Lung microvascular endothelial cell (primary cell): ENCODE measurements at places on chromosomes 4 and X.

DNA sequence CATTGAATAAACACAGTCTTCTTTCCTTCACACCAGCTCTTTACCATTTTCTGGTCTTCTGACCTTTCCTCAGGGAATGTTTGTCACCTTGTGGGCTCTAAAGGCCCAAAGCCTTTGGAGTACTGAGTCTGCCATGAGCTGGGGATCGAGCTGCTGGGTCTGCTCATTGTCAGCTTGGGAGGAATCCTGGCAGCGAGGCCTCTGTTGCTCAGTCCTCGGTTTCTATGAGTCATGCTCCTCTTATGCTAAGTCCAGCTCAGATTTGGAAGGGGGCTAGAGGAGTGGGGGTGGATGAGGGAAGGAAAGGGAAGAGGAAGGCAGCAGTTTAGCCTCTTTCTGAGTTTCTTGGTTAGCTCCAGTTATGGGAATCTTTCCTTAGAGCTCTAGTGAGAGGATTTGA is 31.1 kb downstream of the NHSL2 start:
- no peak for DNase-seq

DNA sequence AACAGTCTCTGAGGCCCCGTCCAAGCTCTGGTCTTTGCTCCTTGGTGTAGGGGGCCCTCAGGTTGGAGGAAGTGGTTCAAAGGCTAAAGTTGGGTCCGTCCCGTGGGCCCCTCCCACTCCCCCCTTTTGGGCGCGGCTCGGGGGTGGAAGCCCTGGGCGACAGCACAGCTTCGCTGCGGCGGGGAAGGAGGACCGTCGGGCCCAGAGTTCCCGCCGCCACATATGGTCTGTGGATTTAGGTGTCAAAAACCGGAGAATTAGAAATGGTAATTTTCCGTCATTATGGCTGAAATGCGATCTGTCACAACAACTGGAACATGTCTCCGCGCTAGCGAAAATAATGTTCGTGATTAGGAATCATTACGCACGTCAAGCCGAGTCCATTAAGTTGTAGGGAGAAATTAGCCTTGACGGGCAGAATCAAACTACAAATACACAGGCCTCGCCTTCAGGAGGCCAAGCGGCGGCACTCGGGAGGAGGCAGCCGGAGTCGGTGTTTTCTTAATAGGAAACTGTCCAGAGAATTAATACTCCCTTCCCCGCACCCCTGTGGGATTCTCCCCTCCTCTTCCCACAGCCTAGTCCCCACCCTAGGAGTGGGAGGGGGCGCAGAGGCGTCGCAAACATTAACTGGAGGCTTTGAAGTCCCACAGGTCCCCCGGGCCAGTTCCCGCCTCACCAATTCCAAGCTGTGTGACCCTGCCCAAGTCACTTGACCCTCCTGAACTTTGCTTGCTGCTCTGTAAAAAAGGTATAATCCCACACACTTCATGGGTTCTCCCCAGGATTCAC is 15.0 kb downstream of the NKX3-2 start:
- DNase-seq, result no peak

DNA sequence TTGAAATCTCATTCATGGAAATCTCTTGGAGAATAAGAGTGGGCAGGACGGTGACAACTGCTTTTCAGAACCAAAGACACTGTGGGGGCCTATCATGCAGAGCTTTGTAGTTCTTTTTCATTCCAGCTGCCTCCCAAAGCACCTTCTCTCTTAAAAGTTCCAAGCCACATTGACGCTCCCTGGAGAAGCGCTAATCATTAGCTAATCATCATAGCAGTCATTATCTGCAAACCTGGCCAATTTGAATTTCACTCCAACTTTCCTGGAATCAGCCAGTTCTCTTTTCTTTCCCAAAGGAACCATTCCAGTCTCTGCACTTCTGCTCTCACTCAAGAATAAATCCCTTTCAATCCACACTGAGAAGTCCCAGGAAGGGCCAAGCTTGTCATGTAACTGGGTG is 1144.1 kb upstream of the IGFBP7 start:
- DNase-seq, result no peak

DNA sequence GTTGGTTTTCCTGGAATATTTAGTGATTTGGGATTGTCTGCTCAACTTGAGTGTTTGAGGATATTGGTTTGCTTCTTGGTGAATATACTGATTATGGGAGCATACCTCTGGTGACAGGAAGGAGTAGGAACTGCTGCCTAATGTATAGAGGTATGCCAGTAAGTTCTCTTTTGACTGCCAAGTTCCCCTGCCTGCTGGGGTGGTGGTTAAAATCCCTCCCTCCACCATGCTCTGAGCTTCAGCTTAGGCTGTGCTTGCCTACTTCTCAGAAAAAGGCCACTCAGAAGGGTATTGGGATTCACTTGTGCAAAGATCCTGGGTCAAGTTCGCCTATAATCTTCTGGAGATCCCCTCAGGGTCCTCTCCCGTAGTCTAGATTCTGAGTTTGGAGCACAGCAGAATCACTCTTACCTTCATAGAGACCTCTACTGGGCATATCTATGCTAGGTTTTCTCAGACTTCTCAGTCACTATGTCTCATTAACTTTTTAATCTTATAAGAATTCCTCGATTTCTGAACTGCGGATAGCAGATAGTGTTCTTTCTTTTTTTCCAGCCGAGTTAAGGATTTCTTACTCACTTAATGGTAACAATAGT is 44.7 kb upstream of the DCK start:
- DNase-seq, result no peak

DNA sequence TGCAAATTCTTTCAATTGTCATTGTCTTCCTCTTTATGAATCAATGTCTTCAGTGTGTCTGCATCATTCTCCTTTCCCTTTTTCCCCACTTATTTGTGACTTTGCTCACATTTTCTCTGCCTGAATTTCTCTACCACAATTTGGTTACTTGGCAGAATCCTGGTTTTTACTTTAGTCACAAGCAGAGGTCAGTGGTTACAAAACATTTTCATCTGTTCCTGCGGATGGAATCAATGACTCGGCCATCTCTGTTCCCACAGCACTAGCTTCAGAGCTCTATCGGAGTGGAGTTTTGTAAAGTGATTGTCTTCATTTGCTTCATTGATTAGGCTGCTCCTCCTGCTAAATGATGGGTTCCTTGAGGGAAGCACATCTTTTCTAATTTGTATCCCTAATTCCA is 501.3 kb upstream of the AADAT start:
- DNase-seq, result no peak

DNA sequence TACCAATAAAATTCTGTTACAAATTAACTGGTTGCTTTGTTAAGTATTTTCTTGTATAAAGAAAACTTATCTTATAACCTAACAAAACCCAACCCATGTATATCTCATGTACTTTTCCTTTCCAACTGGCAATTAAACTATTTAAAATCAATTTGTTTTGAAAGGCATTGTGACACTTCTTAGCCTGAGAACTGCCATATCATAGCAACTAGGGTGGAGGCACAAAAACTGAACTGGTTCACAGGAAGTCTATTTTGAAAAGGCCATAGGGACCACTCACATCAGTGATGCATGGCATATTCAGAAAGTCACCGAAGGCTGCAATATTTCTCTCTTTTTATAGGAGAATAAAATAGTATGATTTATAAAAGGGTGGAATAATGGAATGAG is 40.5 kb upstream of the ARSJ start:
- DNase-seq, result peak; percentile 25

DNA sequence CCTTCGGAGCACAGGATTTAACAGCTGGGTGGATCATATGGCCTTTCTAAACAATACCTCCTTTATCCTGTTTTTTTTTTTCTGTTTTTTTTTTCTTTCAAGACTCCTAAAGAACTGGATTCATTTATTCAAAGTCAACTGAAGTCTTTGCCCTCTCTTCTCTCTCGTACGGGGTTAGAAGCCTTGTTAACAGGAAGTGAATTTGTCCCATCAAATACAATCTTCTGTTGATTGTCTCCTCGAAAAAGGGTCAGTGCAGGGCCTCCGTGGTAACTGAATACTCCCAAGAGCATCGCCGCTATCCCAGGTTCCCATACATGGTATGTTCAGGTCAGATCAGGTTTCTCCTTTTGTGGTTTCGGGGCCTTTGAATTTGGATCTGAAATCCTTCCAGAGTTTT is 1.8 kb upstream of the TMEM128 start:
- DNase-seq, result no peak

DNA sequence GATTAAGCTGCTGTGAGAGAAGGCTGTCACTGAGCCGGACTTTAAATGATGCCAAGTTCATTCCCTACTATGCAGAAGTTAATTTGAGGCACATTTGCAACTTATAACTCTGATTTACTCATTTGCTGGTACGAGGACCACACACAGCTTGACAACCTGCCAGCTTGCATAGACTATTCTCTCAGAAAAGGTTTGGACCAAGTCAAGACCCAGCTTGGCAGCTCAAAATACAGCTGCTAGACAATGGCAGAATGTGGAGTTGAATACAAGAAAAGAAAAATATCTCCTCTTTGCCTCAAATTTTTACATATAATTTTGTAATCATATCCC is 338.9 kb downstream of the DHX15 start:
- DNase-seq, result no peak

GRCh38 chrX:44621078-44621477 is 78.4 kb upstream of the FUNDC1 start:
- DNase-seq, result no peak

DNA sequence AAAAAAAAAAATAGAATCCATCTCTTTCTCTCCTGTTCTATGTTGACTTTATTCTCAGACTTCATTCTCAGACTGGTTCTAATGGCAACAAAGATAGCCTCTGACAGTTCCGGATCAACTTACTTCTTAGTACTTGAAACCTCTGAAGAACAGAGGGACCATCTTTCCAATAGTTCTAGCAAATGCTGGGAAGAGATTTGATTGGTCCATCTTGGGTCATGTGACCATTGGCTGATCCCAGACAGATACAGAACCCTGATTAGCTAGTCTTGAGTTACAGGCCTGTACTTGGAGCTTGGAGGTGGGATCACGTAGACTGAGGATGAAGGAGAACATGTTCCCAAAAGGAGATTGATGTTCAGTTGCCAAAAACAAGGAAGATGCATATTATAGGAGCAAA is 66.9 kb upstream of the STIM2 start:
- no peak for DNase-seq

DNA sequence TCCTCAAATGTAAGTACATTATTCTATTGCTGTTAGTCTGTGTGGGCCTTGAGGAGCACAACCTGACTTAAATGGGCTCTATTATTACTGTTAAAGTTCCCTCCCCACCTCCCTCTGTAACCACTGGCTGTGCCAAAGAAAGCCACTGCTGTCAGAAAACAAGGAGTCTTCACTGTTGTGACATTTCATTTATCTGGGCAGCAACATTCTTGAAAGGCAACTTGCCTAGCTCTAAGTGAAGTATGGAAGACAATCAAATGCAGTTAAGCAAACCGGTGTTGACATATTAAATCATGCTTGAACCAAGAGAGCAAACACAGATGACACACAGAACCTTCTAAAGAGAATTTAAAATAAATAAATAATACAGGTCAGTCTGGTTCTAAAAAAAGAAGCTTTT is 81.0 kb downstream of the EPHA5 start:
- no peak for DNase-seq

DNA sequence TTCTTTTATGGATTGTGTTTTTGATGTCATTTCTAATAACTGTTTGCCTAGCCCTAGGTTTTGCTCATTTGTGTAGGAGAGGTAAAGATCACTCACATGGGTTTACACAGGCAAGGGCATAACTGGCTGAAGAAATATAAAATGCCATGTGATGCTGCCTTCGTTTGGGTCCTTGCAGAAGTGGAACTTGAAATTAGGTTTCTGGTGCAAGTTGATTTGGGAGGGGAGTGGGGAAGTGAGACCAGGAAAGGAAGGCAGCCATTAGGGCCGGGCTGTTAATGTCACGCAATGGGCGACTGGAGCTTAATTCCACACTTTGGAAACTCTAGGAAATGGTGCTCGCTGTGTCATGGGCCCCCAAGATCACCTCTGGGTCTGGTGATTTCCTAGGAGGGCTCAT is 14.5 kb downstream of the CLCN4 start:
- DNase-seq, result no peak

GRCh38 chrX:120499301-120500072 is 30.4 kb upstream of the LAMP2 start:
- no peak for DNase-seq

DNA sequence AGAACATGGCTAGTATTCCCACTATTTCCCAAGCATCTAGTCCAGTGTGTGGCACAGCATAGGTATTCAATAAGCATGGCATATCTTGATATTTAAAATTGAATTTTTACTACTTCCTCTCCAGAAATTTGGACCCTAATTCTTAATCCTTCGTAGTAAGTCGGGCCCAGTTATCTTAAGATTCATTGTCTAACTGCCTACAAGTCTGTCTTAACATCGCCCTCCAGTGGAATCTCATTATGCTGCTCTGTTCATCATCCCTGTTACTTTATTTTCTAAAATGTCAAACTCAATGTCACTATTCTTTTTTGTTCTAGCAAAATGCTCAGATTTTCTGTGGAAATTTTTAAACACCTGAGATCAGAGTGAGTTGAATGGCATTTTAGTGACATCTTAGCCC is 606.2 kb downstream of the KLHL13 start:
- DNase-seq, result no peak

DNA sequence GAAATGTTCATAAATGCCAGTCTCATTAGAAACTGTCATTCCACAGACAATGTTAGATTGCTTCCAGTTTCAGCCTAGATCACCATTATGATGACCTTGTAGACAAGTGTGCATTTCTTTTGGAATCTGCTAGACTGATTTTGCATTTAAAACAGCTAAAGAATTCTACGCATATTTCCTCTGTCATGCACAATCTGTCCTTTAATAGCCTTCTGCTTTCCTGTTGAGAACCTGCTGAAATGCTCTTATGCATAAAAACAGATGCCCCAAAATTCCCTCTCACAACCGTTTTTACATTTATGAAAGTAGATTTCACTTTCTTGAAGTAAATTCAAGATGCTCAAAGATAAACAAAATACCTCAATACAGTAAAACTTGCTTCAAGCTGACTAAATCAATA is 673.3 kb downstream of the GALNTL6 start:
- DNase-seq, result no peak

- DNase-seq, result no peak
Measured at GRCh38 chrX:78957768-78958130, 12.6 kb downstream of the P2RY10 start.

- DNase-seq, result no peak
Measured at GRCh38 chr4:162056990-162057389, 106.8 kb downstream of the FSTL5 start.

DNA sequence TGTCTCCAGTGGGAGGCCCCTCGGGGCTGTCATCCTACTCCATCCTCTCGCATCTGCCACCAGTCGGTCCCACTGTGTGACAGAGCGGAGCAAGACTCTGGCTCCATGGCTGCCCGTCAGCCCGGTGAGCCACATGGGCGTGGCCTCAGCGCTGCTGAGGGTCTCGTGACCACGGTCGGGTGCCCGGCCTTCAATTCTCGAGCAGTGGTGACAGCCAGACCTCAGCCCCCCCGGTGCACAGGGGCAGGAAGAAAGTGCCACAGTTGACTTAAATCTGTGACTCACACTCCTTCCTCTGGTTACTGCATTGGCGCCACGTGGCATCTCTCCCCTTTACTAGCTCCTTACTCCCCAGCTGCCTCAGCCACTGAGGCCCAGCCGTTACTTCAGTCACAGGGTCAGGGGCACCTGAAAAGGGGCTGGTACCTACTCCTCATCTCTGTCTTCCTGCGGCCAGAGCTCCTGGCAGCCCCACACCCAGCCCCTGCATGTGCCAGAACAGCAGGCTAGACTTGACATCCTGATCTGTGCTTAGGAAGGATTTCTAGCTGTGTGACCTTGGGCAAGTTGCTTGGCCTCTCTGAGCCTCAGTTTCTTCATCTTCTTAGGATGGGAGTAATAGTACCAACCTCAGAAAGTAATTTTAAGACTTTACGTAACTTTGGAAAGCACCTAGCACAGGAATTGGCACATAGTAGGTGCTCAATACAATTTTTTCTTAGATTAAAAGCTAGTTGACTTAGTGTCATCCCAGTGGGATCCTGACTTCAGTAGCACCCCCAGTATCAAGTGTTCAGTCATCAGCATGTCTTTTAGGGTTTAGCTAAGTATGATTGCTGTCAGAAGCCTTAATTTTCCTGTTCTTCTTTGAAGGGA is 66.1 kb downstream of the TNIP2 start:
- DNase-seq, result peak; percentile 64
